ENCODE measurements at places on chromosomes 6 and 20.
A peak's percentile ranks its signal among the peaks of the same experiment; 100 is the strongest.

GRCh38 chr6:142839686-142840040, 105.3 kb downstream of the HIVEP2 start:
- DNase-seq, result no peak

DNA sequence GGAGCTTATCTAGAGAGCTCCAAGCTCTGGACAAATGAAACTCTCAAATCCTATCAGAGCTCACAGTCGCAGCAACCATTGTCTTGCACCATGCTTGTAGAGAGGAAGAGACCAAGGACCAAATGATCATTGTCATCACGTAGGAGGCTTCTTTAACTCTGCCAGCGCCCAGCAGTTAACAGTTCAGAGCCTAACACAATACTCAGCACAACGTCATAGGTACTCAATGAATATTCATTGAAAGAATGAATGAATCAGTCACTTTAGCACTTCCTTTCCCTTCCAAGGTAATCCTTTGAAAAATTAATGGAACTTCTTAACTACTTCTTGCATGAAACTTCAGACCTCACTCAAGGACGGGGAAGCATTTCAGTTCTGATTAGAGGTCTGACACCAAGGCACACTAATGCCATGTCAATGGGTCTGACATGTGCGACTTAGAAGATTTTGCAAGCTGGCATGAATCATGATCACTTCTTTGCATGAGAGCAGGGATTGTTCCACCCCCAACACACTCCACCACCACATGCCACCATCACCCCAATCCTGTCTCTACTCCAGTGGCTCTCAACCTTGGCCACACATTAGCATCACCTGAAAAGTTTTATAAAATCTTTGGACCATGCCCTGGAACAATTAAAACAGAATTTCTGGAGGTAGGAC, 45.1 kb downstream of the KHDC1L start:
- no peak for DNase-seq

- peak; percentile 73 for DNase-seq
Observed at GRCh38 chr6:4613795-4614194, 162.4 kb upstream of the CDYL start.

DNA sequence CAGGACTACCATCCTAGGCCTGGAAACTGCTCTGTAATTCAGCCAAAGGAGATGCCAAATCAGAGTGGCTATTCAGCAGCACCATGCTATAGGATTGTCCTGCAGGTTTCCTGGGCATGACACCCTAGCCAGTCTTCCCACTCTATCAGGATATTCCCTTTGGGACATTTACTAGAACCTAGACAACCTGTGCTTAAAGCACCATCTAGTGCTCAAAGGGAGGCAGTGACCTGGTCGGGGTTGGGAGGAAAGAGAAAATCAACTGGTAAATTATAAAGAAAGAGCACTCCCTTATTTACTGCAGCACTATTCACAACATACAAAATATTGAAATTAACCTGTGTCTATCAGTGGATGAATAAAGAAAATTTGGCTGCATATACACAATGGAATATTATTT, 67.2 kb upstream of the SMLR1 start:
- DNase-seq, result no peak

DNA sequence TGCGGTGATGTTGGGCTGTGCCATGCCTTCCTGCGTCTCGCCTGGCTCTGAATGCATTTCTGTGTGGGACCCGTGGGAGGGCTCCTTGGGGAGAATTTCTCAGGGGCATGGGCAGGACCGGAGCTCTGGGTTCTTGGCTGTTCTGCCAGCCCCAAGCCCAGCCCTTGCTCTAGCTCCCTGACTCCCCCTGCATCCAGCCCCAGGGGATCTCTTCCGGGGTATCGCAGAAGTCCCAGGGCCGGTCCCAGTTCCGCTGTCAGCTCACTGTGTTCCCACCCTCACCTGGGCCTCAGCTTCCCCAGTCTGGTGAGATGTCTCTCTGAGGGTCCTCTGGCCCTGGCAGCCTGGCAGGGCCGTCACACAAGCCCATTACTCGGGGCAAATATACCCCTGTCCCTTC, 20.5 kb downstream of the SPDEF start:
- DNase-seq, result no peak

- no peak for DNase-seq
Observed at GRCh38 chr6:160124605-160125004, 3.0 kb downstream of the SLC22A1 start.

All from myocyte (in vitro differentiated cells).